ENCODE measurements at places on chromosomes 2 and 18.

DNA sequence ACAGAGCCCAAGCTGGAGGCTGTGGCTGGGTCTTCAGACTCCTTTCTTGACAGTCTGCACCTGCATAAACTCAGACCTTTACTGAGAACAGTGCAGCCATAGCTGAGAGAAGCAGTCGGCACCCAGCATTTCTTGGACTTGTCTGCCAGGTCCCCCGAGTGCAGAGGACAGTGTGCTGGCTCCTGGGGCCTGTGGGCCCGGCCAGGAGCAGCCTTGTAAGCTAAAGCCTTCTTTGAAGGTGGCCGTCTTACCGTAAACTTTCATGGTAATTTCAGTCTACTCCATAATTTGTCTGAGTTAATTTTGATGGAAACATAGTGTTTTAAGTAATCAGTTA, 70.9 kb downstream of the LRRFIP1 start:
- DNase-seq = no peak

GRCh38 chr2:23668756-23669304, 258.1 kb downstream of the ATAD2B start:
- DNase-seq = no peak

DNA sequence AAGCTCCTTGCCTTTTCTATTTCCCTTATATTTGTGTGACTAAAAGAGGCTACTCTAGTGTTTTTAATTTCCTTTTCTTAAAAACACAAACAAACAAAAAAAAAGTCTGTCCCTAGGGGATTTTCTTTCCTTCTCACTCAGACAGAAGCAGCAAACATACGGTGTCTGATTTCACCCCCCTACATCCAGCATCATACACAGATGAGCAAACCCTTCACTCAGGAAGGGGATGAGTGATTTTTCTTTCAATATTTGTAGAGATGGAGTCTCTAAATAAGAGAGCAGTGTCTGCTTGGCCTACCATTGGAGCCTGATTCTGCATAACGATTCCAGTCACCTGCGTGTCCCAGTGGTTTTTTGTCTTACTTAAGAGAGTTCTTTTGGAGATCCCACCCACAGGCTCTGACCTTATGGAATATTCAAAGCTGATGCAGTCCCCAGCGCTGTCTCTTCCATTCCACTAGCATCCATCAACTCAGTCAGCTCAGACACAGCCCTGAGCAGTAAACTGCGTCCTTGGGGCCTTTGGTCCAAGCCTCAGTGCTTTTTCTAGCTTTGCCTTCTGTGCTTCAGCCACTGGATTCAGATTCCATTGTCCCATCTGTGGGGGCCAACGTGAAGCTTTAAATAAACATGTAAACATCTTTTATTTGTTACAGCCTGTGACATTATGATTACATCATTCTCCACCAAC, 52.6 kb upstream of the TPO start:
- no peak for DNase-seq

DNA sequence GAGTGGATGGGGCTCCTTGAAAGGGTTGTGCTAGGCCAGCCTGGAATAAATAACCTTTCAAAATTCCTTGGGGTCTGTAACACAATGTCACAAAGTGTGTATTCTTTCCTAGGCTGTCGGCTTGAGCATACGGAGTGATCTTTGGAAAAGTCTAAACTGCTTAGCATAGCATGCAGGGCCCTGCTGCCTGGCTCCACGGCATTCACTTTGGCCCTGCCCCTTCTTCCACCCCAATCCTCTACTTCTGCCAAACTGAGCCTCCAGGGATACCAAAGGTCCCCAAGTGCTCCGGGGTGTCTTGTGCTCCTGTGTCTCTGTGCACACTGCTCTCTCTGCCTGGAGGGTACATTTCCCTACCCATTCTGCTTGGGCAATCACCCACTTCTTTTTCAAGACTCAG, 196.1 kb downstream of the LTBP1 start:
- DNase-seq = no peak

- DNase-seq = no peak
Observed at GRCh38 chr2:9473985-9474360, 378 bp upstream of the IAH1 start.

GRCh38 chr2:105712166-105712915, 32.4 kb upstream of the NCK2 start:
- DNase-seq = peak; percentile 70

- DNase-seq = no peak
Observed at GRCh38 chr2:46875226-46875899, 40.2 kb downstream of the MCFD2 start.

DNA sequence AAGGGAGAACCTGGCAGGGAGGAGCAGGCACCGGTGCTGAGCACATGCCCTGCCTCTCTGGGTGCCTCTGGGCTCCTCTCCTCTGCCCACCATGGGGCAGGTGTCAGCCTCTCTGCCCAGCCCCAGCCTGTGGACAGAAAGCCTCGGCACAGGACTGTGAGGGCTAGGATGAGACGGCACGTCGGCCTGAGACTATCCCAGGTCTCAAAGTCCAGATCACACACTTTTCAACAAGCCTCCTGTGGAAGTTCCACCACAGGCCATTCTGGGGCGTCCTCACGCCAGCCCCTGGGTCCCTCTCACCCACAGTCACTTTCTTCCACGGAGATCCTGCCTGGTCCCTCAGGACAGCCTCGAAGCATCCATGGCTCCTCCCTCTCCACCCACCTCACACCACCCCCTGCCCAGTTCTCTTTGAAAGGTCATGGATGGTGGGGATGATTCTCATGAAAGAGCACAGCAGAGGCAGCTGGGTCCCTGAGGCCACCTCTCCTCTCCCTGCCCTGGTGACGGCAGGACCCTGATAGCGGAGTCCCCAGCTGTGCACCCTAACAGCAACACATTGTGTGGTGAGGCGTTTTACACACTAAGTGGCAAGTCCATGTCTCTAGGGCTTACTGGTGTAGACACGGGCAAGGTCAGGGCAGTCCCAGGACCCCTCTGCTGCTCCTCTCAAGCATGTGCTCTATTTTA, 569.4 kb upstream of the SALL3 start:
- no peak for DNase-seq

DNA sequence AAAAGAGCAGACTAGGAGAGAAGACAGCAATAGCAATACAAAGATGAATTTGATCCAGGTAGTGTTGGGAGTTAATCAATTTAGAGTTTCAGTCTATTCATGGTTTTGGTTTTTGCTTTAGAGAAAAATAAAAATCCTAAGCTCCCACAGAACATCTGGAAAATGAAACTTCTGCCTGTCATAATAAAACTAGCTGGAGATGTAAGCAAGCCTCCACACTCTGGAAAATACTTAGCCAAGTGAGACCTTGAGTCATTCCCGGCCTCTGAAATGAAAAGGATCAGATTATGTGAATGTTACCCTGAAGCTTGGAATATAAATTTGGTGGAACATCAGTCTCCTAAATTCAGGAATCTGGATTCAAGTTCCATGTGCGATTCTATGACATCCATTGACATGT, 485.6 kb upstream of the SPRED2 start:
- no peak for DNase-seq

DNA sequence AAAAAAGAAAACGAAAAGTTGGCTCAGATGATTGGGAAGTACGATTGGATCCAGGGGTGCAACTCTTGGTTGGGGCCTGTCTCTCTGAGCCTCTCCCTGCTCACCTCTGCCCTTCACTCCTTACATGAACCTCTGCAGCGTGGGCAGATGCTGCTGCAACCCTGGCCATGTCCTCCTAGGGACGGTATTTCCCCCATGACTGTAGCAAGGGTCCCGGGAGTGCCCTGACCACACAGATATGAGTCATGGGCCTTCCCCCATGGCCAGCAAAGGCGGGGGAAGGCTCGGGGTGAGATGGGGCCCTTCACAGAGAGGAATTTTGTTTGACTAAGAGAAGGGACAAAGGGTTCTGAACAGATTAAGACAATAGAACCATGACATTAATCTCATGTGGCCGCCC, 129.0 kb downstream of the NCK2 start:
- peak; percentile 38 for DNase-seq

DNA sequence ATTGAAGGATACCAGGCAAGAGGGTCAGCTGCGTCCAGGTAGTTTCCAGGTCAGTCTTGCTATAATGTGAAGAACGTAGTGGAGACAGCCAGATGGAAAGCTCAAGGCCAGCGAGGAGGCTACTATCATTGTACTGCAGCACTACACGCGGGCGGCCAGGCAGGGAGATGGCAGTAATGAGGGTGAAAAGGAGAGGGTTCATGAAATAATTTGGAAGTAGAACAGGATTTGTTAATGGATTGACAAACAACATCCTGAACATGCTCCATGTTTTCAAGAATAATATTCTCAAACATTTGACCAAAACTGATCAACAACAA, 17.1 kb downstream of the SPIRE1 start:
- DNase-seq = no peak

GRCh38 chr2:72999729-73000725, 71.5 kb downstream of the SFXN5 start:
- no peak for DNase-seq

- DNase-seq = no peak
Observed at GRCh38 chr18:79334496-79335233, 61.1 kb upstream of the NFATC1 start.

DNA sequence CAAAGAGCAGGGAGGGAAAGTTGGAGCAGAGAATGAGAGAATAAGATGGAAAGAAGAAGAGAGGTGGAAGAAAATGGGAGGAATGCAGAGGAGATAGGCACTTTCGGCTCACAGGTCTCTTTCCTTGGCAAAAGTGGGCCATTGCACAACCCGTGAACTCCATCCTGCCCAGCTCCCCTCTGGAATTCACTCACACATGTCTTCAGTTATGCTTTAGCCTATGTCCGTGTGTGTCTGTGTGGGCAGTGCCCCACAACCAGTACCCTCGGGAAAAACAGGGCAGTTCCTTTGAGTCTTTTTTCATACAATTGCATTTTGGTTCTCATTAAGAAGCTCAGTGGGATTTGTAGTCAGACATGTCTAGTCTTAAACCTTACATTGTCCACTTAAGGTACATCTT, 34.5 kb downstream of the DTNA start:
- DNase-seq = no peak

GRCh38 chr2:241112046-241112445, 10.0 kb upstream of the MTERF4 start:
- DNase-seq = no peak

GRCh38 chr2:58350484-58350883, 109.4 kb upstream of the FANCL start:
- no peak for DNase-seq

- no peak for DNase-seq
Observed at GRCh38 chr2:239625156-239625845, 224.5 kb upstream of the HDAC4 start.

All from HS-5 (cell line).